ENCODE measurements at places on chromosomes 2 and 18.
A peak's percentile ranks its signal among the peaks of the same experiment; 100 is the strongest.

DNA sequence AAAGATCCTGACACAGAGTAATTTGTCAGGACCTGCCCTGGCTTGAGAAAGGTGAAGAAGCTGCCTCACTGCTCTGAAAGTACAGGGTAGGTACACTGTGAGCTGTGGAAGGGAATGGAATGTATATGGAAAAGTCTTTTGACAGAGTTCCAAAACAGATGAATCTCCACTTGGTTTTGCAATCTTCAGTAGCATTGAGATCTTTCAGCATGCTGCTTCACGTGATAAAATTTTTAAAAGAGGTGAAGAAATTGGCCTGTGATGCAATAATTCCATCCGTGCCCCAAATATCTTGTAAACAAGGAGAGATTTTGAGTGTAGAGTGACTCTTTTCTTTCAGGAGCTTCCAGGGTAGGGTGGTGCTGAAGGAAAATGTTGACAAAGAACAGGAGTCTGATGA, 123.1 kb downstream of the OSR1 start:
- DNase-seq = peak; percentile 86

DNA sequence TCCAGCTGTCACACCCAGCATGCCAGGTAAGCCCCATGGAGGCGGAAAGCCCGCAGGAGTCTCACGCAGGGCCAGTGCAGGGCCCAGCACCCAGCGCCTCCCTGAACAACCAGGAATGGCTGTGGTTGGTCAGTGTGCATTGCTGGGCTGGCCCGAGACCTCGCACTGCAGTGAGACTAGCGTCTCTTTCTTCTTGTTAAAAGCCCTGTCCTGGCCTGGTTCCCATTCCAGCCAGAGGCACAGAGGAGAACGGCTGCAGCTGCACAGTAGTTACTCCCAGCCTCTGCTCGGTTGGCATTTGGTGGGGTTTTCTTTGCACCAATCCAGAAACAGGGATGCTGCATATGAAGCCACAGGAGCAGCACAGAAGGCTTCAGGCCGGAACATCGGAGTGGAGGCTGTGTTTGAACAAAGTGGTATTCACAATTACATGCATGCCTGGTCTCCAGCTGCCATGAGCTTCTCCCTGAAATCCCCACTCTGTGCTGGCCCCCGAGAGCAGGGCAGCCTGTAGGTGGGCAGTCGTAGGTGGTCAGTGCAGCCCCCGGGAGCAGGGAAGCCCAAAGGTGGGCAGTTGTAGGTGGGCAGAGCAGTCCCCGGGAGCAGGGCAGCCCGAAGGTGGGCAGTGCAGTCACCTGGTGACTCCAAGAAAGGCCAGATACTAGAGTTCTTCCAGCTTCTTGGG, 163.7 kb upstream of the PXDN start:
- DNase-seq = no peak

DNA sequence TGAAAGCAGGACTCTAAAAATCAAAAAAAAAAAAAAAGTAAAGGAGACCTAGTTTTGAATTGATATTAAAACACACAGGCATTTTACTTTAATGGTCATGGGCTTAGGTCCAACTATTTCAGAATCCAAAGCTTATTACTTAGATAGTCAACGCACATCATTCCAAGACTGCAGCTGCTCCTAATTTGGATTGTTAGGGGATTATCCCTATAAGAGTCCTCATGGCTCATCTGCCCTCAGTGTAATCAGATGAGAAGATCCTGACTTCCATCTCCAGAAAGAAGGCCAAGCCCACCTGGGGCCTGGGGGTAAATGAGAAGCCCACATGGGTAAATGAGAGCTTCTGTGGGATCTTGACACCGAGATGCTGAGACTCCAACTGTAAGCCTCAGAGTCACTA, 424.2 kb downstream of the NRXN1 start:
- DNase-seq = no peak

- no peak for DNase-seq
These were observed 47.4 kb upstream of the ANKRD44 start for GRCh38 chr2:197357986-197358385.

GRCh38 chr18:22723773-22724172, 209.4 kb upstream of the RBBP8 start:
- DNase-seq = no peak

- DNase-seq = no peak
These were observed 176.6 kb downstream of the CNTNAP5 start for GRCh38 chr2:124201713-124202112.

GRCh38 chr2:115400940-115401339, 958.5 kb downstream of the DPP10 start:
- DNase-seq = no peak

GRCh38 chr2:45477546-45477945, 133.5 kb downstream of the SRBD1 start:
- DNase-seq = no peak
